ENCODE measurements at places on chromosomes 11 and 22. TPM values are rescaled to one million over a fixed set of nuclear protein-coding genes. Genes with fewer than 3 reads are reported as not detected.

DNA sequence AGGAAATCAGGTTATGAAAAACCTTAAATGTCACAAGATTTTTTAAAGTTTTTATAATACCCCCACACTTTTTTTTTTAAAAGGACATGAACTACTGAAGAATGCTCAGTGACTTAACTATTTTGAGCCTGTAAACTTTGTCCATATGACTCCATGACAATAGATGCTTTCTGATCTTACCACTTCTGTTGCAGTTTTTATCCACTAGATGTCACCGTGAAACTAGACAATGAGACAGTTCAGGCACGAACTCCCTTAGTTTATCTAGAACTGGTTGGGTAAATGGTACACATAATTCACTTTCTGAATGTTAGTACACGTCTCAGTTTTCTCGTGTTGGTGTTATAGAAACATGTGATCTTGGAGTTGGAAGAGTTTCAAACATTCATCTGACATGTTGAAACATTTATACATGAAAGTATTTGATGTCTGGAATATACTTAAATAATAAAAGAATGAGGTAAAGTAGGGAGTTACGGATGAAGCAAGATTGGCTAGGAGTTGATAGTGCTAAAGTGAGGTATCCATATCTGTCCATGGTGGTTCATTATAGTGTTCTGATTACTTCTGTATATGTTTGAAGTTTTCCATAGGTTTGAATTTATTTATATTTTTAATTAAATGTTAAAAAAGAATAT lies 8.1 kb downstream of the CCDC15 start:
- DNase-seq, result peak; percentile 77

The SBF2 gene
- total RNA-seq, result 23.1 TPM

DNA sequence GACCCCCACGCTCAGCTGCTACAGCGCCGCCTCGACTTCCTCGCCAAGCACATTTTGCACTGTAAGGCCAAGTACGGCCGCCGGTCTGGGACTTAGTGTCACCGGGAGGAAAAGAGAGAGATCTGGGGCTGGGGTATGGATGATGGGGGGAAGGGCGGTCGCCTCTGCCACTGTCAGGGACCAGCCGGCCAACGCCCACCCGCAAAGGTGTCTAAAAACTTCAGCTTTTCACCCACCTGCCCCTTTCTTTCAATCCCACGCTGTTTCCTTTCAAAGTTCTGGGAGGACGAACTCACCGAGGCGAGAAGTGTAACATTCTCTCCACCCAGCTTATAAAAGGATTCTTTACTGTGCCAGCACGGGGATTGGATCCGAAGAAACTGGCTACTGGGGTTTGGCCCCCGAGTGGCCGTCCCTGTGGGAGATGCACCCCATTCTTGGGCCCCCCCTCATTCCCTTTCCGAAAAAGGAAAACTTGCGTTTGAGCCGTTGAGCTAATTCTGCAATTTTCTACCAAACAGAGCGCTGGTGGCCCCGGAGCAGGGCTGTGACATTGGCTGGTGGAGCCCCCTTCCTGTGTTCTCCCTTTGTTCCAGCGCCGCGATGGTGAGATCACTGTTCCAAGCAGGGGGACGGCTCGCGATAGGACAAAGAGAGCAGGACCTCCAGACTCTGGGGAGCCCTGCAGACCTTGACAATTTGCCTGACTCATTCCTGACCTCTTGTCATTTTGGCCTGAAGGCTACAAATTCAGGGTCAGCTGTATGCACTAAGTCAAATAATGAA lies 1.8 kb downstream of the FJX1 start:
- DNase-seq, result no peak

The DNAJB13 gene
- total RNA-seq, result not detected

The TSPAN32 gene
- not detected for total RNA-seq

DNA sequence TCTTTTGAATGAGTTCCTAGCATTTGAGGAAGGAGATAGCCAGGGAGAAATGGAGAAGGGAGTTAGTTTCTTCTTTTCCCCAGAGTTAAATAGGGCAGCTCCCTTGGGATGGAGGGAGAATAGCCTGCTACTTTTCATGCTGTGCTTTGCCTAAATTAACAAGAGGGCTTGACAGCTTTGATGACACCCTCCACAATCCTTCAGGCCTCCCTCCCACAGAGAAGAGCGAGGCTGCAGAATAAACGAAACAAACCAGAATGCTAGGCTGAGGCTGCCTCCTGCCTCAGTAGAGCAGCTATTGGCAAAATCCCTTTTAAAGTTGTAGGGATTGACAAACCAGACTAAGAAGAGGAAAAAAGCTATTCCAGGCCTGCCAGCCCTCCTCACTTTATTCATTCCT lies 94.6 kb downstream of the C11orf58 start:
- DNase-seq, result no peak

DNA sequence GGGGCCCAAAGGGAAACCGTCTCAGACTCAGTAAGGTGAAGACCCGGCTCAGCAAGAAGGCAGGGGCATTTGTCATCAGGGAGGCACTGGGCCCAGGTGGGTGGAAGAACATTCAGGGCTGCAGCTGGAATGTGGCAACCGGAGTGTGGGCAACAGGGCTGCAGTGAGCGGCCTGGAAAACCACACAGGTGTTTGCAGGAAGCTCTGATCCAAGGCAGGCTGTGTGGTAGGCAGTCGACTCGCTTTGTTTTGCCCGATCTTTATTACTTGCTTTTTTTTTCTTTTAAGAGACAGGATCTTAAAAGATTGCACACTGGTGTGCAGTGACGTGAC lies 82.8 kb downstream of the DGCR2 start:
- DNase-seq, result no peak

The OOSP3 gene
- not detected for total RNA-seq

The SCGB1A1 gene
- not detected for total RNA-seq

DNA sequence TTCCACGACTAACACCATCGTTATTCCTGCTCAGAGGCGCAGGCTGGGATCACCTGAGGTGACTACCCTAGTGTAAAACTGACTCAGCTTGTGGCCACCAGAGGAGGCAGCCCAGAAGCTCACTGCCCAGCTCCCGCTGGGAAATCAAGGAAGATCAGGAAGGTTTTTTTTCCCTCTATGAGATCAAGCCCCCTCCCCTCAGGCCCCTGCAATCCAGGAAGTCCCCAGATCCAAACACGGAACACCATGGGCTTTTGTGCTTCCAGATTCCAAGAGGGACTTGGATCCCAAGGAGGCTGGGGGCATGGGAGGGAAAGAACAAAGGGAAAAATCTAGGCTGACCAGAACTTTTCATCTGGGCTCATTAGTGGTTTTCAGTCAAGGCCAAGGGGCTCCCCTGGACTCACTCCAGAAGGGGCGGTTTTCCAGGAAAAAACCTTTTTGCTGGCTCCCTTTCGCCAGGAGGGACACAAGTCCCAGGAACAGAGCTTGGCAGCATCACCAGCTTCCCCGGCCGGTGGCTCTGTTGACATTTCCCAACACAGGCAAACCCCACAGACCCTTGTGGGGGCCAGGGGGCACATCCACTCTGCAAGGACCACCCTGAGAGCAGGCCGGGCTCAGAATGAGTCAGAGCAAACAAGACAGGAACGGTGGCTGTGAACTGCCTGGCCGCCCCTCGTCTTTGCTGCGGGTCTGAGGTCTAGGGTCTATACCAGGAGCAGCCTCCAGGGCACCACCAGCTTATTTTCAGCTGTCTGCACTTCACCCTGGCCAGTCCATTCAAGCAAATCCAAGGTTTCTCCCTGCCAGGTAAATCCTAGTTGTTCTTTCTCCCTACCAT lies 36.8 kb downstream of the MYH9 start:
- DNase-seq, result no peak

DNA sequence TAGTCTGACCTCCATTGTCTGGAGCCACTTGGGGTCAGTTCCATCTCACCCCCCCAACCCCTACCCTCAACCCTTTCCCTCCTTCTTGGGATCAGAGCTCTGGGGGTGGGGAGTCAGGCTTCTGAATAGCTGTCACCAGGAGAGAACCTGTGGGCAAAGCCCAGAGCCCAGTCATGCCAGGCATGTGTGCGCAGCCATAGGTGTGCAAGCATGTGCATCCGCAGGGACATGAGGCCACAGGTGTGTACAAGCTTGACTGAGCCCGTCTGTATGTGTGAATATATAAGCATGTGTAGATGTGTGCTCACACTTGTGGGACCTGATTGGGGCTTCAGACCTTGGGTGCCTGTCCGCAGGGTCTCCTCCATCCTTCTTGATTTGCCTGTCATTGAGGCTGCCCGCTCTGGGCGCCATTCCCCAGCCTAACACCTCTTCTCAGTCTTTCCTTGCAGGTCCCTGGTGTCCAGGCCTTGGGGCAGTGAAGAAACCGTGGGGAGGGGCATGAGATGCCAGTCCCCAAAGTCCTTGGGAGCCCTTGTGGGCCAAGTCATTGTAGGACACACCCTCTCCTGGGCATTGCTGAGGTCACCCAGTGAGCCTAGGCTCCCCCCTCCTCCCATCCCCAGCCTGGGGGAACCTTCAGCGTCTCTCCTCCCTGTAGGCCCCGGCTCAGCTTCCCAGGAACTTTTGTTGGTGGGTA lies 9.0 kb downstream of the ATG16L2 start:
- DNase-seq, result no peak

- DNase-seq, result no peak
Measured at GRCh38 chr22:49086606-49087157, 741.0 kb downstream of the BRD1 start.

- DNase-seq, result no peak
Measured at GRCh38 chr11:100874203-100874602, 187.1 kb downstream of the ARHGAP42 start.

- DNase-seq, result no peak
Measured at GRCh38 chr11:11422411-11423128, 69.5 kb upstream of the CSNK2A3 start.

GRCh38 chr11:37896016-37896415 lies 1298.0 kb upstream of the RAG2 start:
- no peak for DNase-seq

The BARX2 gene
- total RNA-seq, result not detected

- DNase-seq, result no peak
Measured at GRCh38 chr22:26481112-26481693, 2.4 kb downstream of the HPS4 start.

DNA sequence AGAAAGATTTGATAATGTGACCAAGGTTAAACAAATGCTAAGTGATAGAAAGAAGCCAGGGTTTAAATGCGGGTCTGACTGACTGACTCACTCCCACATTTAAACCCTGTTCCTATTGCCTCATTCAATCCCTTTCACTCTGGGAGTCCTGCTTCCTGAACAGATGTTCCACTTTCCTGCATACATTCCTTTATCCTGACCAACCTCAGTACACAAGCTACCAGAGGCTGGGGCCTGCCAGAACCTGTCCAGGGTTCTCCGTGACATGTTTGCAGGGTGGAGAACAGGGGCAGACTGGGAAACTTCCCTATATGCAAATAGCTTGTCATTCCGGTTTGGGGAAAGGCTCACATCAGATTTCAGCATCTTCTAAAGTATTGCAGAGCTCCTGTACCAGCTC lies 3.0 kb upstream of the ANKK1 start:
- DNase-seq, result peak; percentile 72

The GRAMD4 gene
- 24.1 TPM for total RNA-seq

DNA sequence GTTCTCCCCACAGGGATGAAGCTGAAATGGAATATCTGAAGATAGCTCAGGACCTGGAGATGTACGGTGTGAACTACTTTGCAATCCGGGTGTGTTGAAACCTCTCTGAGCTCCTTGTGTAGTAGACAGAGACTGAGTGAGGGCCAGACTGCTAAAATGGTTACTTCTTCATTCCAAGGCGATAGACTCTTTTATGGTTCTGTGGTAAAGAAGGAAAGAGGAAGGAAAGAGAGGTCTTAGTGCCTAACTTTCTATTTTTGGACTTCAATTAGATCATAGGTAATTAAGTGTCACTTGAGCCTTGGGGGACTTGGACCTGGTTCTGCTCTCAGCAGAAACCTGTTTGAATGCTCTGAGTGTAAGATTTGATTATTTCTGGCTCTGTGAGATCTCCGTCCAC lies 54.7 kb downstream of the NF2 start:
- no peak for DNase-seq

The SPDYC gene
- total RNA-seq, result not detected

The LARGE2 gene
- total RNA-seq, result not detected

DNA sequence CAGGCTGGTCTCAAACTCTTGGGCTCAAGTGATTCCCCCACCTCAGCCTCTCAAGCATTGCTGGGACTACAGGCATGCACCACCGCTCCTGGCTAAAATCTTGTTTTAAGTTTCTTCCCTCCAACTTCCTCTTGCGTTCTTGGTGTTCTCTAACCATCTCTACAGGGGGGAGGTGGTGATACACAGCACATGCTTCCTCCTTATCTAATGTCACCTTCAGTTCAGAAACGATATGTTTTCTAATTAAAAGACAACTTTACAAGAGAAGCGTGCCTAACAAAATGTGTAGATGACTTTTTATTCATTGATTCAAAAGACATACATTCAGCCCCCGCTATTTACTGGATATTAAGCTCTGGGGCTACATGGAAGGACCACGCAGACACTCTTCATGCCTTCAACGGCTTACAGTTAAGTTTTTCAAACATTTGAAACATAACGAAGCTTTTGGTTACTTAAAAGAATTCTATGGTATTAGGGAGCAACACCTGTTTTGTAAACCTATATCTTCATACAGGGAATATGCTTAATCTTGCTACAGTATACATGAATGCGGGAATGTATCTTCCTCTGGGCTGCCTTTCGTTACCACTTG lies 933 bp upstream of the DLAT start:
- DNase-seq, result no peak

- DNase-seq, result no peak
Measured at GRCh38 chr22:38863531-38864131, 8.4 kb downstream of the CBX6 start.

The EMID1 gene
- total RNA-seq, result 12.0 TPM

DNA sequence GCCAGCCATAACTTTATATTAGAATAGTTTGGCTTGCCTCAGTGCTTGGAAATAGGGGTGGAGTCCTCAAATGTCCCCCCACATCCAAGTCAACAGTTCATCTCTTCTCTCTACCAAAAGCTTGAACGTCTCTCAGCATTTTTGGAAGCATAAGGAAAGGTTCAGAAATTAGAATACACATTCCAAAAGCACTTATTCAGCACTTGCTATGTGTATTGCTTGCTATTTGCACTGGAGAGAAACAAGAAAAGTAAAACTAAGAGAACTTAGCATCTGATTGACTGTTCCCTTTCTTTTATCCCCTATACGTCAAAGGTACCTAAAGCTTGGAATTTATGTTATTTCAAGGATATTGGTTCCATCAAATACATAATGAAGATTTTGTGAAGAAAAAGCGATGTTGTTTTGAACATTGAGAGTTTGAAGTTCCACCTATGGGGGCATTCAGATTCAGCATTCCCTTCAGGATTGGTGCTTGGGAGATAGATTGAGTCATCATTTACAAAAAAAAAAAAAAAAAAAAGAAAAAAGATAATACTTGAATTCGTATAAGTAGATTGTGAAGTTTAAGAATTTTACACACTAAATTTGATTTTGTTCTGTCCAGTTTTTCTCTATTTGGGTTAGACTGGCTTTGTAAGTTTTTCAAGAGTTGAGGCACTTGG lies 1.3 kb downstream of the TBRG1 start:
- DNase-seq, result no peak

DNA sequence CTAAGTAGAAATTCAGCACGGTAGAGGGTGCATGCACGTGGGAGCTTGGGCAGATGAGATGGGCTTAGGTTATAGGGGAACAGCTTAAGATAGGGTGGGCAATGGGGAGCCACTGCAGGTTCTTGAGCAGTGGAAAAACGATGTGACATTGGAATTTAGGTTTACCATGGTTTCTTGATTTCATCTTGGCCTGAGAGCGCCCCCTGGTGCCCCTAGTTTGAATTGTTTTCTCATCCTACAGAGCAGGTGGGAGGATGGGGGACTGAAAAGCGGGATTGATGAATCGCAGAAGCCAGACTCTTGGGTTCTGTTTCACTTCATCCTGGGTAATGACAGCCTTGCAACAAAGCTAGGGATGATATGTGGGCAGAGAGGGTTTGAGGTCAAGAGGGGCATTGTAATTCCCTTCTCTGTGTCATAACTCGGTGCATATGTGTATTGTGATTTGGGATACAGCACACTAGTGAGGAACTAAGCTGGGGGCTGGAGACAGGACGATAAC lies 6.7 kb upstream of the MCAM start:
- no peak for DNase-seq
